ENCODE measurements at places on chromosomes 2 and 18.
A peak's percentile ranks its signal among the peaks of the same experiment; 100 is the strongest.

GRCh38 chr2:75655861-75656260, 9.3 kb downstream of the MRPL19 start:
- DNase-seq, result no peak

DNA sequence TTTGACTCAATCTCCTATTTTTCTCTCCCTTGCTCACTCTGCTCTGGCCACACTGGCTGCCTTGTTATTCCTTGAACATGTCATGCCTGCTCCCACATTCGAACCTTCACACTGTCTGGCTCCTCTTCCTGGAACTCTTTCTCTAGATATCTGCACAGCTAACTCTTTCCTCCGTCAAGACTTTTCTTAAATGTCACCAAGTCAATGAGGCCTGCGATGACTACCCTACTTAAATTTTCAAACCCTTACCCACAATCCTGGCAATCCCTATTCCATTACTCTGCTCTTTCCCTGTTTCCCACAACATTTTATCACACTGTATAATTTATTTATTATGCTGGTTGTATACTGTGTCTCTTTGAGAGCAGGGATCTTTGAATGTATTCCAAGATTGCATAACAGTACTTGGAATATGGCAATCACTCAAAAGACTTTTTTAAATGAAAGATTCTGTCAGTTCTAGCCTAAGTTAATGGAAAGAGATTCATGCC, 206.2 kb downstream of the SRBD1 start:
- DNase-seq, result no peak

DNA sequence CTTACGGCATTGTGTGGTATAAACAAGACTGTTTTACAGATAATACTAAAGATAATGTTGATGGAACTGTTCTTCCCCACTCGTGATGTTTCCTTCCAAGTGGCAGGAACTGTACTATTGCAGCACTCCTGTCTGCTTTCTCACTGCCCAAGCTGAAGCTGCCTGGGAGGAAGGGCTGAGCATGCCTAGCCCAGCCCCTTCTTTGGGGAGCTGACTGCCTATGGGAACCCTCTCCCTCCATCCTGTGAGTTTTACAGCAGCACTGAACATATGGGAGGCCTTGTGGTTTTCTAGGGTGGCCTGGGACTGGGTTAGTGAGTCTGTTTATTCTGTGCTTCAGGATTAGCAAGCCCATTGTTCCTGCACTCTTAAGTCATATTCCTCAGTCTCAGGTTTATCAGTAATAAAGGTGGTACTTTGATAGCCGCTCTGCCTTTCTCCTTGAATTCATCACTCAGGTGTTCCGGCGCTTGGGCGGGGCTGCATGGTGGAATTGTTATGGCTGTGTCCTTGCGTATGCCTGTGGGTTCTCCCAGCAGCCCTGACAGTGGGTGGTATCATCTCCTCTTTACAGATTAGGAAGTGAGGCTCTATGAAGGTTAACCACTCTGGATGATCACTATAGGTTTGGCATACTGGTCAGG, 379.7 kb downstream of the PTPRM start:
- DNase-seq, result no peak

DNA sequence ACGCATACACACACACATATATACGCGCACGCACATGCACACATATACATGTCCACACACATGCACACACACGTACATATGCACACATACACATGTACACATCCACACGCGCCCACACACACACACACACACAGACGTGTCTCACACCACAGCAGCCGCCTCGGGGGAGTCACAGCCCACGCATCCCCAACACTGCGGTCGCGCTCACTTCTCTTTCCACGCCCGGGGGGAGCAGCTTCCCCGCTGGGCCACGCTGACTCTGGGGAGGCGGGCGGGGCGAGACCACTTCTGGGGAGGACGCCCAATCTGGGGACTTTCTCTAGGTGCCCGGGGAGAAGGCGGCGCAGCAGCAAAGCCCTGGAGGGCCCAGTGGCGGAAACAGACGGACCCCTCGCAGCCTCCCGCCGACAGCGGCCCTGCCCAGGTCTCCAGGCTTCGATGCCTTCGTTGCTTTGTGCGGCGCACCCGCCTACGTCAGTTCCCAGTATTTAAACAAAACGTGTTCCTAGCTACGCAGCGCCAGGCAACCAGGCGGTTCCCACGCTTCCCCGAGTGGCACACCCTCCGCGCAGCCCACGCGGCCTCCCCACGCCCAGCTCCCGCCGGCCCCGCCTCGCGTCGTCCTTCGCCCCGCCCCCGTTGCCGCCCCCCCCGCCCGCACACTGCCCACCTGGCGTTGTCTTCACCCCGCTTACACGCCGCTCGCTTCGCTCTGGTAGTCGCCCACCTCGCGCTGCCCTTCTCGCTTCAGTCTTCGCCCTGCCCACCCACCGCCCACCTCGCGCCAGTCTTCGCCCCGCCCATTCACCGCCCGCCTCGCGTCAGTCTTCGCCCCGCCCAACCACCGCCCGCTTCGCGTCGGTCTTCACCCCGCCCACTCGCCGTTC, 810 bp upstream of the RBFA start:
- no peak for DNase-seq

- no peak for DNase-seq
Observed at GRCh38 chr2:217049422-217049821, 189.6 kb upstream of the TNP1 start.

DNA sequence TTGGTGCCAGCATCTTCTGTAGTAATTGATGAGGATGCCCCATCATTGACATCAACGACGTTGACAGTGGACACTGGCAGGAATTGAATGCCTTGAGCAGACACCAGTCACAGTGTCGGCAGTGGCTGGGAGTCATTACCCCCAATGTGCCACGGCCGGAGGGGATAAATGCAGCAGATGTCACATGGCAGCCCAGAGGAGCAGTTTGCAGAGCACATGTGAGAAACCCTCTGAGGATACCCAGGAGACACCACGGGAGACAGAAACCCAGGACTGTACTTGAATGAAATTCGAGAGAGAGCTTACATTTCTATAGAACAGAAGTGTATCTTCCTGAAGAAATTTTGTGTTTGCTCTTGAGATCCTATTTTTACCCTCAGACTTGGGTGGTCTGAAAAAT, 409.1 kb upstream of the TNP1 start:
- no peak for DNase-seq

GRCh38 chr18:45654677-45655076, 39.4 kb downstream of the SLC14A2 start:
- no peak for DNase-seq

- DNase-seq, result no peak
Observed at GRCh38 chr2:98615481-98615880, 7.1 kb downstream of the UNC50 start.

DNA sequence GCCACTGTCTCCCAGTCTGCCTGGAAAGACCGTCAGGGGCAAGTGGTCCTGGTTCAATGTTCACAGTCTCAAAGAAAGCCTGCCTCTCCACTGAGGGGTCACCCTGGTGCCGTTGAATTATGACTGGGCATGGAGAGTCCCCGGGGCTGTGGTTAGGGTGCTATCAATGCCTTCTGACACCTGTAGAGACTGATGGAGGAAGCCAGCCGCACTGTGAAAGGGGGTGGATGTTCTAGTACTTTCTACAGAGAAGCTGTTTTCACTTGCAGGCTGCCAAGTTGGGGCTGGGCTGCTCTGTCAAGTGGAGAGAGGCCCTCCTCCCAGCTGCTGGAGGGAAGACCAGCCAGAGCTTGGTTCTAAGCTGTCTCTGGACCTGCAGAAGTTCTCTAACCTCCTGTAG, 80.5 kb downstream of the BCL2L11 start:
- no peak for DNase-seq

DNA sequence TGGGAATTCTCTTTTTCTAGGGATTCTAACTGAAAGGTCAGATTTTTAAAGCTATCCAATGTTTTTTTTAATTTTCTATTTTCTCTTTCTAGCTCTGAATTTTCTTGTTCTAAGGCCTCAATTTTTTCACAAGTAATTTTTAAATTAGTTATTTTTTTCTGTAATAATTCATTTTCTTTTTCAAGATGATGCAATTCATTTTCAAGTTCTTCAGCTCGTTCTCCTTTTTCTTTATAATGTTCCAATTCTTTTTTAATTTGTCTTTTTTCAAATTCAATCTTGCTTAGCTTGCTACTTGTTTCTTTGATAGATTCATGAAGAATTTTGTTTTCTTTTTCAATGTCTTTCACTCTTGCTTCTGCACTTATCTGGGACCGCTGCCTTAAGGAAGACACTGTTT, 65.7 kb upstream of the MTIF2 start:
- DNase-seq, result no peak

- DNase-seq, result peak; percentile 41
Observed at GRCh38 chr2:173652311-173652710, 297.6 kb downstream of the CDCA7 start.

- DNase-seq, result peak; percentile 42
Observed at GRCh38 chr2:141557329-141558095, 573.3 kb downstream of the LRP1B start.

DNA sequence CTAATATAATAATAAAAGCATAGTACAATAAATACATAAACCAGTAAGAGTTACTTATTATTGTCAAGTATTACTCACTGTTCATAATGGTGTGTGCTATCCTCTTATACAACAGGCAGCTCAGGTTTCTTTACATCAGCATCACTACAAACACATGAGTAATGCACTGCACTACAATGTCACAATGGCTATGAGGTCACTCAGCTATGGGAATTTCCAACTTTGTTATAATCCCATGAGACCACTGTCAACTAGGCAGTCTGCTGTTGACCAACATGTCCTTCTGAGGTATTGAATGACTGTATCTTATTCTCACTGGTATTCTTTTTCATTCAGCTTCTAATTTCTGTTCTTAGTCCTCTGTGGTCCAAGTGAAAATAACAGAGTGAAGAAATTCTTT, 250.4 kb upstream of the DSEL start:
- DNase-seq, result peak; percentile 56

DNA sequence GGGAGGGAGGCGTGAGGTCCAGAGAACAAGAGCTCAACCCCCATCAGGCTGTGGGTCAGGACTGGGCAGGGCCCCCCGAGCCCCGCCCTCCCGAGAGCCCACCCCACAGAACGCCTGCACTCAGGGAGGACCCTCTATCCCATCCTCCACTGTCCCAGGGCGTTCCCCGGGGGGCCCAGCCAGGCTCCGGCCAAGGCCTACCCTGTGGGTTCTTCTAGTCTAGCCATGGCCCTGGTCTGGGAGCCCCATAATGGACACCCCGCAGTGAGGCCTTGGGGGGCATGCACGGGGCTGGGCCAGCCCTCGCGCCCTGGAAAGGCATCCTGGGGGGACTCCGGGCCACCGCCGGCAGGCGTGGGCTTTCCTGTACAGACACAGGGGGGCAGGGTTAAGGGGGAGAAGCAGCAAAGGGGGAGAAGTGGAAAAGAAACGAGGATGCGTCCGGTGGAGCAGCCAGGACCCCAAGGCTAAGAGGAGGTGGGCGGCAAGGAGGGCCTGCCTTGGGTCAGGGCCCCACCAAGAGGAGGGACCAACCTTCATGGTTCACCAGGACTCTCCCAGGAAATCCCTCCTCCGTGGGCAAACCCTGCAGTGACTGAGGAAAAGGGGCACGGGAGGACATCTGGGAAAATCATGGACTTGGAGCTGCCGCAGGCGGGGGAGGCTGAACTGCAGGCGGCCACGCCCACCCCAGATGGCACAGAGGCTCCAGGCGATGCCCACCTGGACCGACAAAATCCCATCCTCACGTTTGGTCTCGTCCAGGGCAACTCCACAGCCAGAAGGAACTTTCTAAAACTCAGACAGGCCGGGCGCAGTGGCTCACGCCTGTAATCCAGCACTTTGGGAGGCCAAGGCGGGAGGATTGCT, 2.7 kb upstream of the CROCC2 start:
- no peak for DNase-seq

DNA sequence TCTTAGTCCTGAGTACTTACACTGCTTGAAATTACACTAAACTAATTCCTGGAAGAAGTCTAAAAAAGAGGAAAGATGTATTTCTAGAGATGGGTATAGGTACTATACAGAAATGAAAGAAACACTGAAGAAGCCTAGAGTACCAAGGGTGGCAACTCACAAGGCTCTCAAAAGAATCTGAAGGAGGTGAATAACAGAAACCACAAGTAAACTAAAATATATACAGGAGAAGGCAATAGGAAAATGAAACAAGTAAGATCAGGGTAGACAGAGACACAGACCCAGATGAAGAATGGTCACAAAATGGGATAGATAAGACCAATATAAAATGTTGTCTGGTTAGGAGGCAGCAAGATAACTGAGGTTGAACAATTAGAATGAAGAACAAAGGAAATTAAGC, 59.9 kb downstream of the USP37 start:
- DNase-seq, result no peak

DNA sequence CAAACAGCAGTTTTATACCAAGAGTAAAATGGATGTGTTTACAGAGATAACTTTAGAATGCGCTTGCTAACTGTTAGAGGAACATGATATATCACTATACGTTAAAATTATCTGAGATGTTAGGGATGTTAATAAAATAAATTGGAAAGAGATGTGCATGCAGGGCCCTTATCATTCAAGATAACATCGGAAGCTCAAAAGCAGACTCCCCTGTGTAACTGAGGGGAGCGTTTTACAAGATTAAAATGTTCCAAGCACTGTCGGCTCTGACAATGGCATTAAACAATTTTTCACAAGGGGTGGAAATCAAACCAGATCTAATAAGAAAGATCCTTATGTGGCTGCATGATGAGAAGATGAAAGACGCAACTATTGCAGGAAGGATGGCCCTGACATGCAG, 53.3 kb upstream of the DCC start:
- DNase-seq, result peak; percentile 33

GRCh38 chr2:195051401-195051800, 605.6 kb upstream of the SLC39A10 start:
- DNase-seq, result no peak
